NCI-H1105 treated with DMSO at 0.1 percent for 48 hours (cell line): ENCODE measurements at places on chromosomes 4 and X.
A peak's percentile ranks its signal among the peaks of the same experiment; 100 is the strongest.

DNA sequence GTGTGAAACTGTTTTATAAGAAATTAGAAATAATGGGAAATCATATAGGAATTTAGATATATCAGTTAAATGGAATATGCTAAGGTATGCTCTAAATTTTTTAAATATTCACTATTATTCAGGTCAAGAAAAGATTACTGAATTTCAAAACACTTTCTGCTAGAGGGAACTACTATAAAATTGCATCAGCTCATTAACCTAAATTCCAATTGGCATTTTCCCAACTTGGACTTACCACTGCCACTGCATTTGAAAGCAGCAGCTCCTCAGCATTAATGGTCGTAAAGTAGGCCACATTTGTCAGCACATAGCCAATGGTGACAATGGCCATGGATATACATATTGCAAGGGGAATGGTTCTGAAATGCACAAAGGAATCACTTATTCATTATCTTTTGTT is 57.3 kb downstream of the SLC7A11 start:
- peak; percentile 1 for DNase-seq

- DNase-seq = no peak
These were observed 27.9 kb upstream of the PRPS1 start for GRCh38 chrX:107600366-107600765.

DNA sequence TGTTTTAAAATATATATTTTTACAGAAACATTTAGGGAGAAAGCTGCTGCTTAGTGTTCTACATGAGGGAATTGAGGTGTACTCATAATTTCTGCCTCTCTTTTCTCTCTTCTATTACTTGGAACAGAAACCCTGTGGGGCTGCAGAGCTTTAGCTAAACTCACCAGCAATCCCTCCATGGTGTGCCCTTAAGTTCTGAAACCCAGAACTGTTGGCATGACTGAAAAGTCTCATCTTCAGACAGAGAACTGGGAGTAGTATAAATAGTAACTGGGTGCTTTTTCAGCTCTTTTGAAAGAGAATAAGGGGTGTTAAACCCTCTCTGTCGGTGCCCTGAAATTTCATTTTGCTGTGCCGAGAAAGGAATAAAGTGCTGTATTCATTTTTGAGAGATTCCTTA is 294.9 kb upstream of the BOD1L1 start:
- DNase-seq = no peak

- no peak for DNase-seq
These were observed 166.5 kb downstream of the SCFD2 start for GRCh38 chr4:53199356-53199755.

- DNase-seq = no peak
These were observed 26.8 kb downstream of the RBBP7 start for GRCh38 chrX:16843208-16843909.

- no peak for DNase-seq
These were observed 640.8 kb upstream of the INTU start for GRCh38 chr4:126991965-126992364.

GRCh38 chrX:33128048-33128805 is 83.1 kb downstream of the DMD start:
- no peak for DNase-seq

DNA sequence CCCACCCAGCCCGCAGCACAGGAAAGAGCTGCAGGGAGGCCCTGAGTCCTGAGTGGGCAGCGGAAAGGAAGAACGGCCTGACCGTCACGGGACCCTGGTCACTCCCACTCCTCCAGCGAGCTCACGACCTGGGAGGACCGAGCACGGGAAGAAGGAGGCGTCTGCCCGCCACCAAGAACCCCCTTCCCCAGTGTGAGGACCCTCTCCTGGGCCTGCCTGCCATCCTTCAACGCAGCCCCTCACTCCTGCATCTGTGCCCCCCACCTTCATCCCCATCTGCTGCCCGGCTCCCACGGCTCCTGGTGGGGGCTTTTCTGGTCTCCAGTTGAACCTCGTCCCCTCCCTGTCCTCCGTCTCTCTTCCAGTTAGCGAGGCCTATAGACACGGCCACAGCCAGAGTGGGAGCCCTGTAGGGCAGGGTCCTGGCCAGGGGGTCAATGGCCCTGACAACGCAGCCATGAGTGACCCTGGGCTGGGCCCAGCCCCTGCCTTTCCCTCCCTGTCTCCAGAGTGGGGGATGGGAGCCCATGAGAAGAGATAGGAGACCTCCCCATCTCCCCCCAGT is 41.3 kb upstream of the MXD4 start:
- DNase-seq = no peak

DNA sequence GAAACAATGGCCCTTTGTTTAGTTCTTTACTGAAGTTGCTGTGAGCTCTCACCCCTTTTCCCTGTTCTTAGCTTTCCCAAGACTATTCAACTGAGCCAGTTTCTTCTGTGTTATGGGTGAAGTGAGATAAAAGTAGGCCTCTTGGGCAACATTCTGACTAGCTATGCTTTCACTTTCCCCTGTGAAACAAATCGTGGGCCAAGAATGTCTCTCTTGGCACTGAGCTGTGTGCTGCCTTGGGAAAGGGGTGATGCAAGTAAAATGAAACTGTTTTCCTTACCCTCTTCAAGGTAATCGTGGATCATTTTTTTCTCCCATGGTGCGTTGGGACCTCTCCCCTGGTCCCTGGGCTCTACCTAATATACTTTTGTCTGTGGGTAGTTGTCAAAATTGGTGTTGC is 653.9 kb upstream of the MAGEB2 start:
- DNase-seq = no peak

GRCh38 chrX:44343412-44344141 is at the start of gene EFHC2:
EFHC2 (minus strand) TSS chrX:44343672; CDS start chrX:44343588, 84 bp downstream.
- no peak for DNase-seq

DNA sequence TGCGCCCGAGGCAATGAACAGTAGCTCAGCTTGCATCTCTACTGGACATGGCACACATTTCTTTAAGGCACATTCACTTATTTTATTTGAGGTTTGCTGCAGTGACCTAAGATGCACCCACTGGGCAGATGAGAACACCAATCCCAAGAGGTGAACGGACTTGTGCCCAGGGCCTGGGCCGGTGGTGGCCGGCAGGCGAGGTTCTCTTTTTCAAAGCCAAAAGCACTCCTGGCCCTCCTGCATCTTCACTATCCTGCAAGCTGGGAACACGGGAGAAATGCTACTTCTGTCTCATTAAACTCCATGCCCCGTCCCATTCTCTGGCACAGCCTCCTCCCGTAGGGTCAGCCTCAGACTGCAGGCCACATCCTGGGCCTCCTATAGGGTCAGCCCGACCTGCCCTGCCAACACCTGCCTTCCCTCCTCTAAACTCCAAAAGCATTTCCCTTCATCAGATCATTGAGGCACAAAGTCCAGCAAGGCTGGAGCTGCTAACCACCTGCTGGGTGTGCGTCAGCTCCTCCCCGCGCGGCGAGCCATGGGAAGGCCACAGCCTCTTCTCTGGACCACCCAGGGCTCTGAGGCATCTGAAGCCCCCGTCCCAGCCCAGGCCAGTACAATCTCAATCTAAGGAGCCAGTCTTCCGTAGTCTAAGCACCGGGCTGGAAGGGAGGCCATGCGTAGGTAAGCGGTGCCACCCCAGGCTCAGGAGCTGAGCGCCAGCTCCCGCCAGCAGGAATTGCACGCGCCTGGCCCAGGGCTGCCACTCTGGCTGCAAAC is 166.1 kb downstream of the AFAP1 start:
- DNase-seq = no peak

GRCh38 chrX:63101879-63102620 is 249.1 kb downstream of the SPIN4 start:
- no peak for DNase-seq

GRCh38 chr4:3659131-3659530 is 107.1 kb upstream of the ADRA2C start:
- DNase-seq = no peak

GRCh38 chrX:16022580-16023200 is 100.7 kb upstream of the GRPR start:
- no peak for DNase-seq

- DNase-seq = no peak
These were observed 8.5 kb downstream of the EVC start for GRCh38 chr4:5719350-5720055.

DNA sequence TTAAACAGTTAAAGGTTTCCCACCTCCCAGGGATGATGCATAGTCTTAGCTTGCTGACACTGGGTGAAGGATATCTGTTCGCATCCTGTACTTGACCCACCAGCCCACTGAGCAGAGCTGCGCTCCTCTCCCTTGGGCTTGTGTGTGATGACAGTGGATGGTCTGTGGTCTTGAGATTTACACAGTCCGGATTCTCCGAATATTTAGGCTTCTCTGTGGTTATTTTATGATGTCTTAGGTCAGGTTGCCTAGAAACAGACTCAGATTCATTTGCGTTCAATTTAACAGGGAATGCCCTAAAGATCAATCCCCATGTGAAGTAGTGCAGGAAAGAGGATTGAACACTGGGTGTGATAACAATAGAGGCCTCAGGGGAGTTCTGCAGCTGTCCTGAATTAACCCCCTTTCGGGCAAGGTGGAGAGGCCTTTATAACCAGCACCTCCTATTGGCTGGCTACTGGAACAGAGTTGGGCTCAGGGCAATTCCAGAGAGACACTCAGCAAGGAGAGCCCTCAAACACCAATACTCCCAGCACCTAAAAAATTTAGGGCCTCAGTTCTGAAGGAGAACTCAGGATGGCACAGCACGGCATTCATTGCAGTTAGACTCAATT is 653.2 kb upstream of the GALNT7 start:
- DNase-seq = no peak

- DNase-seq = no peak
These were observed 709.1 kb upstream of the FAM241A start for GRCh38 chr4:111435986-111436744.

- DNase-seq = no peak
These were observed 316.7 kb downstream of the ANTXR2 start for GRCh38 chr4:79756140-79756895.

- DNase-seq = no peak
These were observed 110.3 kb downstream of the SHROOM3 start for GRCh38 chr4:76545226-76545884.

GRCh38 chrX:37825215-37825842 is 22.0 kb downstream of the DYNLT3 start:
- DNase-seq = peak; percentile 47

DNA sequence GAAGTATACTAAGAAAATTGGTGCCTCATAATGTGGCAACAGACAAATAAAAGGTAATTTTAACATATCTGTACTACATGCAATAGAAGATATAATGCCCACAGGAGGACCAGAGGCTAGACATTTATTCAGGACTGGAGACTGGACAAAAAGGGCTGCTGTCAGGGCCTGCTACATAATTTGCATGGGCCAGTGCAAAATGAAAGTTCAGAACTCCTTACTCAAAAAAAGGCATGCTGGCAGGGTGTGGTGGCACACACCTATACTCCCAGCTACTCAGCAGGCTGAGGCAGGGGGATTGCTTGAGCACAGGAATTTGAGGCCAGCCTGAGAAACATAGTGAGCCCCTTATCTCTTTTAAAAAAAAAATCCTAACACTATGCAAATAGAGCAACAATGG is 12.4 kb upstream of the MAOA start:
- no peak for DNase-seq

GRCh38 chr4:25921922-25922321 is 7.9 kb downstream of the SMIM20 start:
- DNase-seq = no peak

GRCh38 chr4:183398298-183399125 is 45.9 kb upstream of the CDKN2AIP start:
- no peak for DNase-seq

- no peak for DNase-seq
These were observed 45.4 kb downstream of the CC2D2A start for GRCh38 chr4:15515106-15515505.

GRCh38 chr4:159545556-159545955 is 442.7 kb downstream of the RAPGEF2 start:
- DNase-seq = no peak

GRCh38 chr4:8696369-8697127 is 104.0 kb downstream of the CPZ start:
- no peak for DNase-seq

- no peak for DNase-seq
These were observed 40.5 kb downstream of the GPM6B start for GRCh38 chrX:13776387-13776786.

DNA sequence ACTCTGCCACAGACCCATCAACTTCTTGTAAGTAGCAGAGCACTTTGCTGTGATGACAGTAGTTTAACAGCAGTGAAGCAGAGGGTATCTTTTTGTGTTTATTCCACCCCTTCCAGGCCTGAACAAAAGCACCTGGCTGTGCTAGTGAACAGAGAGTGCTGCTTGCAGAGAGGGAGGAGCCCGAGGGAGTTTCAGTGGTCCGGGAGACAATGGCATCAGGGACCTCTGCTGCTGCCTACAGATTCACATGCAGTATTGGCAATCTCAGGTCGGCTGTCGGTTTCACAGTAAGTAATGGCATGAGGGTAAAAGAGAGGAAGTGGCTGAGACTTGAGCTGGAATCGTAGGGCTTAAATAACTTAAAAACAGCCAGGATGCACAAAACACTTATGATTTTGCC is 755.8 kb downstream of the RPA4 start:
- no peak for DNase-seq

DNA sequence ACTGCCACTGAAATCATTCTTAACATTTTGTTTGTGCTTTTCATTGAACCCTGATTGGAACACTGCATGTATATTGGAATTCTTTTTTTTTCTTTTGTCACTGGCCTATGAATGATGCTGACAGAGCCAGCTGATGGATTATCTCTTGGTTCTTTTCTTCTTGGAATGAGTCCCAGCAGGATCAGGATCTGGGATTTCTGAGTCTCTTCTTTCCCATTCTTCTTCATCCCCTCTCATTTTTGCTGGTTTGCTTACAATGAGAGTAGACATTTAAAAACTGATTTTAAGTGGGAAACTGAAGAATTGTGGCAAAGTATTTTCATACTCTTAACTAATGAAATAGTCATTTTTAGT is 9.0 kb downstream of the DCUN1D4 start:
- no peak for DNase-seq

GRCh38 chr4:66160606-66161005 is 490.3 kb upstream of the EPHA5 start:
- no peak for DNase-seq

DNA sequence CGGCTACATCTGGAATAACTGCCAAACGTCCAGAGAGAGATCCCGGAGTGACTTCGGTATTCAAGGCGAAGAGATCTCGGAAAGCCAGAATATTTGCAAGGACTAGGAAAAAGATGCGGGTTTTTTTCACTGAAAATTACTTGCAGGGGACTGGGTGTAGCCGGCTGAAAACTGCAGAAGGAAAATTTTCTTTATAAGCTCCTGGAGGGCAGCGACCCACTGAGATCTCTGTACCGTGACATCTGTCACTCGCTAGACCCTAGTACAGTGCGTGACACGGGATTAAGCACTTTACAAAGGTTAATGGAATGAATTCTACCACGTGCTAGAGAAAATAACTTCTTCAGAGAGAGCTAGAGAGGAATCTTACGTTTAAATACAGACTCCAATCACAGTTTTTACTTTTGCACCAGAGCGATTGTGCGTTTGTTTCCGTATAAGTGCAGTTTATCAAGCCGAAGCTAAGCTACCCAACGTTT is 1.1 kb upstream of the LCORL start:
- DNase-seq = no peak

DNA sequence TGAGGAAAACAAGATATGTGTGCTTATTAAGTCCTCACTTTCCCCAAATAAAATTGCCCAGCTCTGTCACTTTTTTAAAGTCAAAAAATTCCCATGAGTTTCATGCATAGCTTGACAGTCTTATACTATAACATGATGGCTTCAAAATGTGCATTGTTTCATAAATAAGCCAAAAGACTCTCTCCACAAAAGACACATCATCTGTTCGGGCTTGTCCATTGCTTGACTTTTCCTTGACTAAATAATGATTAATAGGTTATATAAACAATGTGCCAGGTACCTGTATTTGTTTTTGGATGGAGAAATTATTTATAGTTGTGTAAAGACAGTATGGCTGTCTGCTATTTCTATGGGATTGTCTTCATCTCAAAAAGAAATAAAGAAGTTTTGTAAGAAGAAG is 329.2 kb upstream of the KLF3 start:
- peak; percentile 14 for DNase-seq
